ENCODE measurements at places on chromosomes 2 and 18.

GRCh38 chr18:58649966-58650816 is 21.1 kb upstream of the MALT1 start:
- DNase-seq, result no peak

DNA sequence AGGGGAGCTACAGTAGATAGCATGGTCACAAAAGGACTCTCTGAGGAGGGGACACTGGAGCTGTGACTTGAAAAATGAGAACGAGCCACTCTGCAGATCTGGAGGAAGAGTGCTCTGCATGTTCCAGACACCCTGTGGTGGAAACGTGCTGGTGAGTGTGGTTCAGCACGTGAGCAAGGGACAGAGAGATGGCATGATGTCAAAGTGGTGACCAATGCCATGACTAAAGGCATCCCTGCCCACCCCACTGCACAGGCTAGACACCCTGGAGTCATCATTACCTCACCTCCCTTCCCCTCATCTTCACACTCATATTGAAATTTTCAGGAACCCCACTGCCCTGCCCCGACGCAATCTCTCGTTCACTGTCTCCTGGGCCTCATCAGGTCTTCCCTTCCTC is 56.5 kb downstream of the SLC4A5 start:
- DNase-seq, result no peak

- DNase-seq, result peak; percentile 14
Observed at GRCh38 chr2:190678444-190679162, 29.7 kb downstream of the NAB1 start.

DNA sequence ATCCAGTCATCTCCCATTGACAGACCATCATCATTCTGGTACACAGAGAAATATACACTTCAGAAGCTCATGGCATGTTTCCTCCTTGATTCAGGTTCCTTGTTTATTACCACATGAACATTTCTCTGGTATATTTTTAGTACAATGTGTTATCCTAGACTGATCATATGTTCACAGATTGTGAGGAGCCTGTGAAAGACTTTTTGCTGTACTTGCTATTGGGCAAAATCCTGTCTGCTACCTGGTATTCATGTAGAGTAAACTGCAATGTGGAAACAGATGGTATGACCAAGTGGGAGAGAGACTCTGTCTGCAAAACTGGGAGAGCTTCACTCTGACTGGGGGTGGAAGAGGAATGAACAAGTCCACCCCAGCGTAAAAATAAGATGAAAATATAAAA is 657.2 kb downstream of the IRS1 start:
- DNase-seq, result no peak

DNA sequence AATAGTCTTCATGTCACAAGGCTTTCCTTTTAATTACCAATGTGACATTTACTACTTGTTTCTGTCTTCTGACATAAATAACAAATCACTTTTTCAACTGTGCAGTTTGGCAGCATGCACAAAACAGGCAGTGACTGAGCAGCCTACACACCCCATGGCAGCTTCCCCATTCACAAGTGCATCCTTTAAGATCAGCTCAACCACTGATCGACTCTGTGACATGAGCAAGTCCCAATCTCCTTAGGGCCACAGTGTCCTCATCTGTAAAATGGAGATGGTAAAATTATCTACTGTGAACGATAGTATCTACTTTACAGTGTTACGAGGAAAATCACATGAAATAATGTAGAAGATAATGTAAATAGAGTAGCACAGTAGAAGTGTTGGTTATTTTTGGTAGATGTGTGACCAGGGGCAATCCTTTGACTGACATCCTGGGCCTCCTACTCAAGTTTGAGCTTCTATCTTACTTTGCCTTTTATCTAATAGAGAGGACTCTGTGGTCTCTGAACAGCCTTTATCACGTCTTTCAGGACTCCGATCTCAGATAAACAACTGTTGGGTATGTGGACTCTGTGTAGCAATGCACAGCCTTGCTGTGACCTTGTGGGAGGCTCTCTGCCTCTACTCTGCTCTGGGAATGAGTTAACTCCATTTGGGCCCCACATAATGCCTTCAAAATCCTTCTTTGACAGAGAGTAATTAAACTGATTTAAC is 120.6 kb downstream of the PIGN start:
- no peak for DNase-seq

GRCh38 chr2:17208511-17208910 is 309.7 kb downstream of the RAD51AP2 start:
- no peak for DNase-seq

- no peak for DNase-seq
Observed at GRCh38 chr2:55164534-55165480, 67.3 kb downstream of the CLHC1 start.

DNA sequence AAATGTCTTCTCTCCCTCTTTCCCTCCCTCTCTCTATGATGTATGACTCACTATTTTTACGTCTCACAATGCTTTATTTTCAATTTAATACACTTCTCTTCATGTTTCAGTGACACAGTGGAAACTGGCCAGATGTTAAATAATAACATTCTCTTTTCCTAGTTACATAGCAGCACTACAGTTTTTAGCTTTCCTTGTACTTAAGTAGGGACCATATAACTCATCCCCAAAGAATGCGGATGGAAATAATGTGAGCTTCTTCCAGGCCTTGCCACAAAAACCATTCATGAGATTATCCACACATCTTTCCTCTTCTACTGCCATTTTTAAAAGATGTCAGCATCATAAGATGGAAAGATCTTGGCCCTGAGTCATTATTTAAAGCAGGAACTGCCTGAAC is 789.4 kb downstream of the LRP1B start:
- DNase-seq, result no peak

DNA sequence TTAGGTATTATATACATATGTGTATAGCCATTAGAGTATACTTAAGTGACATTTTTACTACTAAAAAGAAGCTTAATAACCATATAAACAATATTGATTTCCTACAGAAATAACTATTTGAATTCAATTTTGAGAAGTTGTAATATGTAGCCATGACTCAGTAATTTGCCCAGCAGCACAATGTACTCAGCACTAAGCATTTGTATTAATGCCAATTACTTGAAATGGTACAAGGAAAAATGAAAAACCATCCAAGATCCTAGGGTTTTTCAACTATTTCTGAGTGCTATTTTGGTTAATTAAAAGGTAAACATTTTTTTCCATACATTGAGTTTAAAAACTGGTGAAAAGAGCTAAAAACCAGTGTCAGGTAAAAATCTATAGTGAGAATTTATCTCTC is 324.0 kb downstream of the KCNJ3 start:
- no peak for DNase-seq

GRCh38 chr2:160241251-160242137 is 41.4 kb upstream of the ITGB6 start:
- peak; percentile 58 for DNase-seq

DNA sequence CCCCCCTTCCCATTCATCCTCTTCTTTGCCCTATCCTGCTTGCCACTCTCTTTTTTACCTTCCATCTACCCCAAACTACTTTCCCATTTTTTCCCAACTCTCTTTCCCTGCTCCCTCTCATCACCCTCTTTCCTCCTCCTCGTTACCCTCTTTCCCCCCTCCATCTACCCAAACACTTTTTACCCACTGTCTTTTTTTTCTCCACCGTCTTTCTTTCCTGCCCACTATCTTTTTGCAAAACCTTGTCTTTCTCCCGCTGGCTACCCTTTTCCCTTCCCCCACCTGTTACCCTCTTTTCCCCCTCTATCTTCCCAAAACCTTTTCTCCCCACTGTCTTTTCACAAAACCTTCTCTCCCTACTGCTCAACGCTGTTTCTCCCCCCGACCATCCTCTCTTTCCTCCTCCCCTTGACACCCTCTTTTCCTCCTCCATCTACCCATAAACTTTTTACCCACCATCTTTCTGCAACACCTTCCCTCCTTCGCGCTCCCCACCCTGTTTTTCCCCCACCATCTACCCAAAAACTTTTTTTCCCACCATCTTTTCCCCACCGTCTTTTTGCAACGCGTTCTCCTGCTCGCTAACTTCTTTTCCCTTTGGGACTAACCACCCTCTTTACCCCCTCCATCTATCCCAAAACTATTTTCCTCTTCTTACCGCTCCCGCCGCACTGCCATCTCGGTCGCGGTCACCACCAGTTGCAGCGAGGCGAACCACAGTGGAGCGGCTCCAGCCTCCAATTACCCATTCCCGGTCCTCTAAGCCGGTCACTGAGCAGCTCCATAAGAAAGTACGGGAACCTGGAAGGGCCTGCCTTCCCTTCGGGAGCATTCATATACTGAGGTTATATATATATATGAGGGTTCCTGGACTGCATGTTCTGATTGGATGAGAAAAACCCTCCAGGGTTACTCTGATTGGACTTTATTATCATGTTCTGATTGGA is 15.0 kb downstream of the CCDC74A start:
- no peak for DNase-seq

- no peak for DNase-seq
Observed at GRCh38 chr2:232376260-232376659, 2.3 kb upstream of the ALPP start.

DNA sequence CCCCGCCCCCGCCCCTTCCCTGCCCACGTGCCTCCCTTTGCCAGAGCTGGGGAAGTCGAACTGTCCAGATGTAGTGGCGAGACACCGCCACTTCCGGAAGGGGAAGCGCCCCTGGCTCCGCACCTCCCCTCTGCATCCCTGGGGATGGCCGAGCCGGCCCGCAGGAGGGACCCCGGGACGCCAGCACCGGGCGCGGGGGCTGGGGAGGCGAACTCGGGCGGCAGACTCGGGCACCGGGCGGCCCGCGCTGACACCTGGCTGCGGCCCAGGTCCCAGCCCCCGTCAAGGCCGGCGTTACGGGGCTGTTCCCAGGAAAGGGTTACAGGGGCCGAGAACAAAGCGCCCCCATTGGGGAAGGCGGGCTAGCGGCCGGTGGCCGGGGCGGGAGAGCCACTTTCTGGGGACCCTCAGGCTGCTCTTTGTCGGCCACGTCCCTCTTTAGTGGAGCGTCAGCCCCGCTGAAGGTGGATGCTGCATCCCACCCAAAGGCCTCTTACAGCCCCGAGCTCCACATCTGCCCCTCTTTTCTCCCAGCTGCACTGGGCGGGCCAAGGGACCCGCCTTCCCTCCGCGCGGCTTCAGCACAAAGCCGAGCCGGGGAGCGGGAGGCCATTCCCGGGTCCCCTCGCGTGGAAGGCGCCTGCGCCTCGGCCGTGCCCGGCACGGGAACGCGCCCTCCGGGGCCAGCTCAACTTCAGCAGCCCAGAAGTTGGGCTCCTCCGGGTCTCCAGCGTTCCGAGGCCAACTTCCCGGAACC is 1.3 kb downstream of the SDC1 start:
- peak; percentile 79 for DNase-seq

- DNase-seq, result peak; percentile 82
Observed at GRCh38 chr2:144524118-144525009, 4.4 kb upstream of the ZEB2 start.

GRCh38 chr2:117492209-117492851 is 322.2 kb upstream of the DDX18 start:
- no peak for DNase-seq

GRCh38 chr2:115505331-115505730 is 1062.9 kb downstream of the DPP10 start:
- DNase-seq, result no peak

DNA sequence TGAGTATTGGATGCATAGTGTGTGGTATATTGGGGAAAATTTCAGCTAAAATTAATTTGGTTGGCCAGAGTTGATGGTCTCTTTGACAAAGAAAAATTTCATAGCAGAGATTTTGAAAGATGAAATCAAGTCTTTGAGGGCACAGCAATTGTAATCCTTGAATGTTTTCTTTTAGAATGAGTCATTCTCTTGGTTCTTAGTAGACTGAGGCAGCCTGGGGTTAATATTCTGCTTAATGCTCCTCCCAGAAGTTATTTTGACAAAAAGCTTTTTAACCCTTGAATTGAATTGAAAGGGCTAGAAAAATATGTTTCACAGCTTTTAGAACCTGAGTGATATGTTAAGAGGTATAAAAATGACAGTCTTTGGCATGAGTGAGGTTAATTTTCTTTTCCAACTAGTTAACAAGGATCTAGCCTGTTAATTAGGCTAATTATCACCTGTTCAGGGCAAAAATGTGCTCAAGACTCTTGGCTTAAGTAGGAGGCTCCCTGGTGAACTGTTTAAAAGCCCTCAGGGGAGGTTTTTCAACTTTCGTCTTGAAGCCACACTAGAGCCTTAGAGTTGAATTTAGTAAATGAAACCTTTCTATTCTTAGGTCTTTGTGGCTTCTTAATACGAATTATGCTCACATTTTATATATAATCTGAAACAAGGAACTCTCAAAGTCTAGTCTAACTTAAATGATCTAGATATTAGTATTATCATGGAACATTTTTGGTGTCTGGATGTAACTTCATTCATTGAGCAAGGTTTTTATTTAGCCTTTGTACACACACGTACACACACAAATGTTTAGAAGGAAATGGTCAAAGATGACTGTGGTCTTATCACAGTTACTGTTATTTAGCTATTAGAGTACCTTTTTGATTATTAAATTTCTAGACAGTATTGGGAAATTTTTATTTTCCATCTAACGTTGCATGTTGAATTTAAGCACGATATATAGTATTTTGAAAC is 272.5 kb downstream of the ZNF407 start:
- DNase-seq, result no peak

DNA sequence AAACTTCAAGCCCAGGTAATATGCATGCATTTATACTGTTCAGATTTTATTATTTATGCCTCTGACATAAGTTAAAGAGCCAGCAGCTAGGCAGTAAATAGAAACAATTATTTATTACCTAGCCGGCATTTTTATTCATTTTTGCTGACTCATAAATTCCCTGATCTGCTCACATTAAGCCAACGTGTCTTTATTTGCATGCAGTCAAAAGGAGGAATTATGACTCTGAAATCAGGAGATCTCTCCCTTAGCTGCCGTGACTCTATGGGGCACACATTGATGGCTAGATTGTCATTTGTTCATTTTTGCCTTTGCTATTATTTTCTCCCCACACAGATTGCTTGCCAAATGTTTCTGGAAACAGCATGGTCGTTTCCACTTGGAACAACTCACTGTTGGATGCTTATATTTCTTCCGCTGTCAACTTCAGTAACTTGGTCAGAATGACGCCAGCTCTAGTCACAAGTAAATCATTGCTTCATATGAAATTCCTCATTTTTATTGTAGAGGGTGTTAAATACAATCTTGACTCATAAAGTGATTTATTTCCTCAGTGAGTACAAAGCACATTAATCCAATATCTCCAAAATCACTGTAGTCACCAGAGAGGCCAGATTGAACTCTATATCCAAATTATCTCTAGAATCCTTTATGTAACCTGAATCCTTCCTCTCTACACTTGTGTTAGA is 15.9 kb upstream of the ZBTB14 start:
- no peak for DNase-seq
